ENCODE measurements at places on chromosomes 12 and 14.
A peak's percentile ranks its signal among the peaks of the same experiment; 100 is the strongest.

DNA sequence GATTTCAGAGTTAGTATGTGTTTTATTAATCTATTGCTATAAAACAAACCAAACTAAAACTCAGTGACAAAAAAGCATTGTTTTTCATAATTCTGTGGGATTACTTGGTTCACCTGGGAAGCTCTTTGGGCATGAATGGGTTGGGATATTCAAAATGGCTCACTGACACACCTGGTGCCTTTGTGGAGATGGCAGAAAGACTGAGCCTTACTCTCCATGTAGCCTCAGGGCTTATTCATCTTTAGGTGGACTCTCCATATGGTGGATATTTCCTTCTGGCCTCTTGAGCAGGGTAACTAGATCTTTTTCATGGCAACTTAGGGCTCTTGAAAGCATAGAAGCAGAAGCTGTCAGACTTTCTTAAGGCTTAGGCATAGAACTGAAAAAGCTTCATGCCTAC, 1102.8 kb upstream of the SEL1L start:
- DNase-seq: no peak

DNA sequence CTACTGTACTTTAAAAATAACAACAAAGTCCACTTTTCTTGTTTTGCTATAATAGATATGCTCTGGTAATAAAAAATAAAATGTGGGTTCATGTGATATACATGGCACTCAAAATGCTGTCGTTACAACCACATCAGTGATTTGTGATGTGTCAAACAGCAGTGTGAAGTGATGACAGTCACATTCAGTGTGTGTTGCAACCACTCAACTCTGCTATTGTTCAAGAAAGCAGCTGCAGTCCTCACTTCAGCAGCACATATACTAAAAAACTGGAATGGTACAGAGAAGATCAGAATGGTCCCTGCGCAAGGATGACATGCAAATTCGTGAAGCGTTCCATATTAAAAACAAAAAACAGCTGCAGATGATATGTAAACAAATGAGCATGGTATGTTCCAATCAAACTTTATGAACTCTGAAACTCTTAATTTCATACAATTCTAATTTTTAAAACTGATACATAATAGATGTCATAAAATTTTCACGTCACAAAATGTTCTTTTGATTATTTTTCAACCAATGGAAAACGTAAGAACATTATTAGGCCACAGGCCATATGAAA, 6.7 kb downstream of the TRMT5 start:
- no peak for DNase-seq

GRCh38 chr14:89310211-89310610, 106.8 kb downstream of the FOXN3 start:
- DNase-seq: no peak

DNA sequence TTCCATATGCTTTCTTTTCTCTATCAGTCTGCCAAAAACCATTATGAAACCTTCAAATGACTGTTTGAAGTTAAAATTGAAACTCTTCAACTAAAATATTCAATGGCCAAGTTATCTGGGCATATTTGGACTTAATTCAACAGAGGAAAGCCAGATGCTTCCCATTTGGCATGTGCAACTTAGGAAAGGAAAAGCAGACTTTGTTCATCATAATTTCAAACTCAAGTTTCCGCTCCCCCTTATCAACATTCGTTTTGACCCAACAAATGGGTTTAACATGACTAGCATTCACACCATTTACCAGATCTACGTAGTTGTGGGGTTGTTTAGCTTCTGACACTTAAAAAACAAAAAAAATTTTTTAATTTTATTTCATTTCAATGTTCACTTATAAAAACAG, 75.7 kb downstream of the PLEKHG7 start:
- DNase-seq: no peak

GRCh38 chr14:22070119-22070982, 396.7 kb upstream of the OR4E1 start:
- no peak for DNase-seq

DNA sequence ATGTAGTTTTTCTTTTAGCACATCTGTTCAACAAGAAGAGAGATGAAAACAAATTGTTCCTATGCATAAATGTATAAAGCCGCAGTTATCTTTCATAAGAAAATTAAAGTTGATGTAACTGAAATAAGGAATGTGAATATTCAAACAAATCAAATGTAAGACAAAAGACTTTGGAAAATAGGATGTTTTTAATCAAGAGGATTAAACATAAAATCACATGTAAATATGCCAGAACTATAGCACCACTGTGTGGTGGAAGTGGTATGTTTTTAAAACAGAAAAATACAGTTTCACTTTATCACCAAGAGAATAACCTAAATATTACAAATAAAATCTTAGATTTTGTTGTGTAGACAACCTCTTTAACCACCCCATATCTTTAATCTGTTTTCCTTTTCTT, 40.4 kb downstream of the CAPS2 start:
- DNase-seq: no peak

DNA sequence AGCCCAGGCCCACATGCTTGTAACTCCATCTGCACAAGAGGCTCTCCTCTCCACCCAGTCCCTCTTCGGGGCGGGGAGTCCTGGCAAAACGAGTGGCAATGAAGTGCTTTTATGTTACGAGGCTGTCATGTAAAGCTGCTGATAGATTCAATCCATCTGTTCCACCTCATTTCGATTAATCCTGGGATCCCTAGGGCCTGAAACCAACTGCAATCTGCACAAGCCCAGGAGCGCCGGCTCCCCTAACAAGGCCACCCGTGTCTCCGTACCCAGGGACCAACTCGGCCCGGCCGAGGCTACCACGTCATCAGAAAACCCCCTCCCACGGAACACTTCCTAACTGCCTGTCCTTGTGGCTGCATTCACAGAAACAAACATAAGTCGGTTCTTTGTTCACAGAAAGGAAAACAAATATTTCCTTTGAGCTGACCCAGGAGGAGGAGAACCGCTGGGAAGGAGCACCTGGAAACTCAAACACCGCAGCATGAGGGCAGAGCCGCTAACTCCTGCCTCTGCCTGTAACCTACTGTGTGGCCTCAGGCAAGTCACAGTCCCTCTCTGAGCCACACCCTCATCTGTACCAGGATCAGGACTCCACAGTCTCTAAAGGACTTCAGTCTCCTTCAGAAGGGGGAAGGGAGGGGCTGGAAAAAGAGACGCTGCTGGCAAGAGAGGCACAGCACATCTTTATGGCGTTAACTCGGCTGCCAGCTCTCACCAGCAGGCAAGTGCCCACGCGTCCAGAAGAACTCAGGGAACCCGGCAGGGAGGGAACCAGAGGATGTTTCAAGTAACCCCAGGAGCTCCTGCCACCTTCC, 47.8 kb downstream of the CCDC88C start:
- no peak for DNase-seq

DNA sequence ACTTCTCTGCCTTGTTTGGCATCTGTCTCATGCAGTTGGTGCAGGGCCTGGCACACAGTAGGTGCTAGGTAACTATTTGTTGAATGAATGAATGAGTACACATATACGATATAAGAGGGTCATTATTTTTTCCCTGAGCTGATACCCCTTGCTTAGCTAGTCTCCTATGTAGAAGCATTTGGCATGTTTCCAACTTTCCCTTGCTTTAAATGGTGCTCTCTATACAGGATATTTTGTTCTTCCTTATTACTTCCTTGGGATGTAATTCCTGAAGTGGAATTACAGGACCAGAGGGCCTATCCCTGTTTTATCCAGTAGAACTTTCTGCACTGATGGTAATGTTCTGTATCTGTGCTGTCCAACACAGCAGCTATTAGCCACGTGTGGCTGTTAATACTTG, 250.1 kb upstream of the PWP1 start:
- no peak for DNase-seq

- DNase-seq: no peak
Measured at GRCh38 chr14:35558680-35559079, 24.7 kb downstream of the INSM2 start.

- peak; percentile 41 for DNase-seq
Measured at GRCh38 chr12:71415336-71416231, 24.0 kb upstream of the LGR5 start.

GRCh38 chr14:45201905-45202304, 51.1 kb downstream of the MIS18BP1 start:
- peak; percentile 3 for DNase-seq

- no peak for DNase-seq
Measured at GRCh38 chr12:66768293-66768692, 89.4 kb upstream of the GRIP1 start.

GRCh38 chr12:113826805-113827538, 139.2 kb downstream of the RBM19 start:
- no peak for DNase-seq

- DNase-seq: no peak
Measured at GRCh38 chr14:32513571-32514009, 184.5 kb downstream of the AKAP6 start.

GRCh38 chr12:58961906-58962305, 41.6 kb upstream of the LRIG3 start:
- DNase-seq: no peak

DNA sequence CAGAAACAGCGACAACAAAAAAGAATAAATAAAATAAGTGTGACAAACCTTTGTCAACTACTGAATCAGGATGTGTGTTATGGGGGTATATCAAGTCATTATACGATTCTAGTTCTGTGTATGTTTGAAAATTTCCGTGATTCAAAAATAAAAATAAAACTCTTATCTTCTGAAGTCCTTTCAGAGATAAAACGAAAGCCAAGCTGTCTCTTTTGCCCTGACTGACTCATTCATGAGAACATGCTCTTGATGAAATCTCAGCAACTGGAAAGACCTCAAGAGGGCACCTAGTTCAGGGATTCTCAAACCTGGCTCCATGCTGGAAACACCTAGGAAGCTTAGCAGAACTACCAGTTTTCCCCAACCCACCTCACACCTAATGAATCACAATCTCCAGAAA, 9.2 kb downstream of the FOXN3 start:
- peak; percentile 50 for DNase-seq

DNA sequence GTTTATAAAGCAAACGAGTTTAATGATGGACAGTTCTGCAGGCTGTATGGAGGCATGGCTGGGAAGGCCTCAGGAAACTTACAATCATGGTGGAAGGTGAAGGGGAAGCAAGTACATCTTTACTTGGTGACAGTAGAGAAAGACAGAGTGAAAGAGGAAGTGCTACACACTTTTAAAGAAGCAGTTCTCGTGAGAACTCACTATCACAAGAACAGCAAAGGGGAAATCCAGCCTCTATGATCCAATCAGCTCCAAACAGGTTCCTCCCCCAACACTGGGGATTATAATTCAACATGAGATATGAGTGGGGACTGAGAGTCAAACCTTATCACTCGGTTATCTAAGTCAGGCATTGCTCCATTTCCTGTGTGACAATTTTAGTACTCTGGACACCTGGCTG, 189.9 kb upstream of the CNTN1 start:
- DNase-seq: no peak

DNA sequence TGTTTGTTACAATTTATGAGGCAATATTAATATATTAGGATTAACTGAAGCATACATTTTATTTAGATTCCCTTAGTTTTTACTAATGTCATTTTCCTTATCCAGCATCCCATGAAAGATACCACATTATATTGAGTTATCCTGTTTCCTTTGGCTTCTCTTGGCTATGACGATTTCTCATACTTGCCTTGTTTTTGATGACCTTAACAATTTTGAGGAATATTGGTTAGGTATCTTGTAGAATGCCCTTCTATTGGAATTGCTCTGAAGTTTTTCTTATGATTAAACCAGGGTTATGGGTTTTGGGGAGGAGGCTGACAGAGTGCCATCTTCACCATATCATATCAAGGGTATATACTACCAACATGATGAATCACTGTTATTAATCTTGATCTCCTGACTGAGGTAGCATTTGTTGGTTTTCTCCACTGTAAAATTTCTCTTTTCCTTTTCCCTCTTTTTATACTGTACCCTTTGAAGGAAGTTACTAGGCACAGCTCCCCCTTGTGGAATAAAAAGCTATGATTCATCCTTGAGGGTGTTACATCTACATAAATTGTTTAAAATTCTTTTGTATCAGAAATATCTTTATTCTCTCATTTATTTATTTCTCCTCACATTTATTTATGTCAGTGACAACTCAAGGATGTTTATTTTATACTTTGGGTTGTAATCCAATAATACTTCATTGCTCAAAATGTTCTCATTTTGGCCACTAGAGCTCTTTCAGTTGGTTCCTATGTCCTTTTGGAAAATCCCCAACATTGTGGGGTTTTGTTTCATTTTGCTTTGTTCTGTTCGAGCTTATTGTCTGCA, 239.0 kb downstream of the SLC16A7 start:
- DNase-seq: peak; percentile 31

DNA sequence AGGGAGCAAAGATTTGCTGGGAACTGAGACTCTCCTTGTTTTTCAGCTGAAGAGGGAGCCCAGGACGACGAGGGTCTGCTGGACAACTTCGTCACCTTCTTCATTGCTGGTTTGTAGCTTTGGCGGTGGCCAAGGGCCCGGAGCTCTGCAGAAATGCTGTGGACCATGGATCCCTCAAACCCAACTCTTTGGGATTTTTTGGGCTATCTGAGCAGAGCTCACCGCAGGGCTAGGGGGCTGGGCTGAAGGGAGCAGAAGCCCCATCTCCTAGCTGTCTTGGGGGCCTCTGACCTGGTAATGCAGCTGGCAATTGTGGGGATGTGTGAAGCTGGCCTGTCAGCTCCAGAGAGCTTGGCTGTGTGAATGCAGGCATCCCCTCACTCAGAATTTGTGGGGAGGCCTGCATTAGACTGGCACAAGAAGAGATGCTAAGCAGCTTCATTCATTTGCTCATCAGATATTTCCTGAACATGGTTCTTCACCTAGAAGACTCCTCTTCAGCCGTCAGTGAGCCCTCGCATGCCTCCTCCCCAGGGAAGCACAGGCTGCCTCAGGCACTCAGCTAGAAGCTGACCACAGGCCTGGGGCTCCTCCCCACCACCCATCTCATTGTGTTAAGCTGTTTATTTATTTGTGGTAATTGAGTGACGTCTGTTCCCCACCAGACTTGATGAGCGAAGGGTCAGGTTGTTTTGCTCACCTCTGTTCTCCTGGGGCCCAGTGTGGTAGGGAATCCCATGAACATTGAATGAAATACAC, 32.2 kb downstream of the CYP46A1 start:
- no peak for DNase-seq

DNA sequence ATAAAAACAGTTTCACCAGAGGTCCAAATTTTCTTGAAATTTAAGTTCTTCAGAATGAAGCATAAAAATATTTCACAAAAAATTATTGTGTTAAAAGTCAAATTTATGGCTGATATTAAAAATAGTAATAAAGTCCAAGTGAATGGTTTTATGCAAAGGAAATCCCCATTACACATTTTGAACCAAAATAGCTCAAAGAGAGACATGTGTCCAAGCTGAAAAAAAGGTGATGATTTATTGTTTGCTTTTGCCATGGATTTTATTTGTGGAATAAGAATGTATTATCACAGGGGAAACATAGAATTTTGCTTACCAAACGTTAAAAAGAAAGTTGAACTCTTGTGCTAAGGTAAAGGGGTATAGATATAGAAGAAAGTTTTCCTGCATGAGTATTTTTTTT, 4.6 kb downstream of the FOXG1 start:
- no peak for DNase-seq

Measured in brain microvascular endothelial cell (primary cell).